CD4-positive, alpha-beta T cell treated with Interleukin-1 beta for 1 hour (primary cell): ENCODE measurements at places on chromosomes 5 and 9.

DNA sequence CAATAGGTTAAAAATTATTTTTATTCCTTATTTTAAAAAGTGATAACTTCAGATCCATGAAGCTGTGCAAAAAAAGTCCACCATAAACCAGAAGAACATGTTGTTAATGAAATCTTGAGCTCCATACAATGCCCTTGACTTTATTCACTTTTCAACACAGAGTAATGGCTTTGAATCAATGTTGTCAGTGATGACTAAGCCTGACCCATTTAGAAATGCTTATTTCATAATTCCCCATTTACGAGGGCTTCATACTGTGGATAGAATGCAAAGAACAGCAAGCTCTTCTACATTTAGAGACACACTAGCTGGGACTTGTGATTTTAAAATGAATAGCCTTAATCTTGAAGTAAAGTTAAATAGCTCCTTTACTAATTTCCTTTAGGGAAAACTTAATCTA, 25.7 kb upstream of the IL9 start:
- no peak for DNase-seq

GRCh38 chr5:119630752-119631440, 1.5 kb downstream of the FAM170A start:
- no peak for DNase-seq

DNA sequence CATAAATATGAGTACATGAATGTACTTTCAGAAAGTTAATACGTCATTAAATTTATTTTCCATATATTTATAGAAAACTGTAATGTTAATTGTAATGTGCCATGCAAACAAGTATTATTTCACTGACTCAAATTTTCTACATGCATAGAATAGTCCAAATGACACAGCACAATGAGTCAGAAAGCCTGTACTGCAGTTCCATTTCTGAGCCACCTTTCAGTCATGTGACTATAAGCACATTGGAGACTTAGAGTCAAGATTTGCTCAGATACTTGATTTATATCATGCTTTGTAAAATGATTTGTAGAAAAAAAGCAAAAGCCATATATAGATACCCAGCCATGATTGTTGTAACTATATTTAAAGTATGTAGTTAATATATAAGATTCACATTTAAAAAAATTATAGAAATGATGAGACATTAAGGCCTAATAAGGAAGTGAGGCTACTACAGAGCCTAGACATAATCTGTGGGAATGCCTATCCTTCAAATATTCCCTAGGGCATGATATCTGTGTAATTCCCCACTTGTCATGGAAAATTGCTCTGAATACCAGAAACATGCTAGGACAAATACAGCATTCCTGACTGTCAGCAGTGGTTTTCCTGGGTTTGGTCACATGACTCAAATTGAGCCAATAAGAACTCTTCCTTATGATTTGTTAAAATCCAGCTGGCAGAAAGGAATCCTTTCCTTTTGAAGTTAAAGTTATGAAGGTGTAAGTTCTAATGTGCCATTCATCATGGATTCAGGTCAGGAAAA, 50.0 kb downstream of the PTPRD start:
- DNase-seq = no peak

DNA sequence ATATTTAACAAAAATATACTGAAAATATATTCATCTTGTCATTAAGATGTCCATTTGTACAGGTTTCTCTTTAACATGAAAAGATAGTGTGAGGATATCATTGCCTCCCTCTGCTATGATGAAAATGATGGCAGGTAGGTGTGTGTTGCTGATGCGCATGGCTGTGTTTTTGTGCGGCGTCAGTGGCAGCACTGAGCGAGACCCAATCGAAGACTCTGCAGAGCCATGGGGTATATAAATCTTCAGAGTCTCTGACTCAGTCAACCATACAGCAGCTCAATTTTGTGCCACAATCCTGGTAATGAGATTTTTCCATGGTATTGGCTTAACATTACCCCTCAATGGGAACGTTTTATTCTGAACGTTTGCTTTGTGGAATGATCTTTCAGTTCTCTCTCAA, 153.5 kb upstream of the IQGAP2 start:
- no peak for DNase-seq

GRCh38 chr9:137406085-137406760, 16.7 kb downstream of the EXD3 start:
- no peak for DNase-seq

GRCh38 chr5:170251462-170251861, 18.7 kb downstream of the C5orf58 start:
- no peak for DNase-seq

DNA sequence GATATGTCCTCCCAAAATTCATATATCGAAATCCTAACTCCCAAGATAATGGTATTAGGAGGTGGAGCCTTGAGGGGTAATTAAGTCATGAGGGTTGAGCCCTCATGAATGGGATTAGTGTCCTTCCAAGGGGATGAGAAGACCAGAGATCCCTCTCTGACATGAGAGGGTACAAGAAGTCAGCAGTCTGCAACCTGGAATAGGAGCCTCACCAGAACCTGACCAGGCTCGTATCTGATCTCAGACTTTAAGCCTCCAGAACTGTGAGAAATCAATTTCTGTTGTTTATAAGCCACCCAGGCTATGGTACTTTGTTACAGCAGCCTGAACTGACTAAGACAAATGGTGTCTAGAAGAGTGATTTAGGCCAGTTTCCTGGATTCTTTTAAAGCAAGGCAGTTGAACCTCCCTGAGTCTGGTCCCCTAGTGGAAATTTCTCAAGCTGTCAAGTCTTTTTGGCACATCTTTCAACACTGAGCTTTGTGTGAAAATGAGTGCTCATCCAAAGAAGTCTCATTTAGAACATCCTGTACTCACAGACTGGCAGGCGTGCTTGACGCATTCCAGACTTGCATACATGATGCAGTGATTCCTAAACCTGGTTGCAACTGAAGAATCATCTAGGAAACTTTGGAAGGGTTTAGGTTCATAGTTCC, 254.8 kb upstream of the PPP1R2B start:
- no peak for DNase-seq

GRCh38 chr9:116494815-116495634, 192.1 kb upstream of the TRIM32 start:
- DNase-seq = no peak

DNA sequence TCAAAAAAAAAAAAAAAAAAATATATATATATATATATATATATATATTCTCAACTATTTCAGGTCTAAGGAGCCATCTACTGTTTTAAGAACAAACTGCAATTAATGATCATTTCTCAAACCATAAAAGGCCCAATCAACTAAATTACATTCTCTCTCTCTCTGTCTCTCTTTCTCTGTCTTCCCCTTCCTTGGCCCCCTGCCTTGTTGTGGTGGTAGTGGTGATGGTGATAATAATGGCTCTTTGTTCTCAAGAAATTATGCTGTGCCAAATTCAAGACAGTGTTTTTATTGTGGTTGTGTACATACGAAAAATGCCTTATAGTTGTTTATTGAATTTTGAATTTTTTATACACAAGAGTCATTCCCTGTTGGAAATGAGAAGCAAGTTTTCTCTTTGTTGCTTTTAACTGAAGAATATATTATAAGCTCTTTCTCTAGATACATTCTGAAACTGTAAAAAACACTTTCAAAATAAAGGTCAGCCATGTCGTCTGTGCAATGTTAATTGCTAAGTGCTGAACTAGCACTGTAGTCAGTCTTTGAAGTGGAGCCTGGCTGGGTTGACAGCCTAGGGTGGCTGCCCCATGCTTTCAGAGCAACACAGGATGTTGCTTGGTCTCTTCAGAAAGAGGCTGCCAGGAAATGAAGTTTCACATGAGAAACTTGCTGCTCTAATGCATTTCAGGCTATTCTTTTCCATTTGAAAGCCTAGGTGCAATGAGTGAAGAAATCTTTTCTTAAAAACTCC, 96.0 kb downstream of the HINT1 start:
- DNase-seq = peak; percentile 65

GRCh38 chr9:8845376-8845775, 1045.8 kb upstream of the DMAC1 start:
- no peak for DNase-seq

- peak; percentile 77 for DNase-seq
These were observed 23.9 kb downstream of the PIK3R1 start for GRCh38 chr5:68239487-68239886.

GRCh38 chr5:10374046-10375022, 20.8 kb downstream of the MARCHF6 start:
- no peak for DNase-seq

DNA sequence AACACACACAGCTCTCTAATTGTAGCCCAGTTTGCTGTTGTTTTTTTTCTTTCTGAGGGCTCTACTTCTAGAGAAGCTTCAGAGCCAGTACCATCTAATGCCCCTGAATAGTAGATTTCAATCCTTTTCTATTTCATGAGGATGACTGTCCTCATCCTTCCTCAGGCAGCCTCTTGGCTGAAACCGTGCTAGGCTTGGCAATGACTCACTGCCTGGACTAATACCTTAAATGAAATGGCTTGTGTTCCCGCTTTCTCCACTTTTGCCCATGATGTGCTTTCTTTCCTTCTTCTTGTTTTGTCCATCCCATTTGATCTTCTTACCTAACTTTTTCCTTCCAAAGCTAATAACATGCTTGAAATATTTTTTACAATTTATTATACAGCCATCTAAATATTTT, 80.1 kb downstream of the ITGA1 start:
- DNase-seq = no peak

DNA sequence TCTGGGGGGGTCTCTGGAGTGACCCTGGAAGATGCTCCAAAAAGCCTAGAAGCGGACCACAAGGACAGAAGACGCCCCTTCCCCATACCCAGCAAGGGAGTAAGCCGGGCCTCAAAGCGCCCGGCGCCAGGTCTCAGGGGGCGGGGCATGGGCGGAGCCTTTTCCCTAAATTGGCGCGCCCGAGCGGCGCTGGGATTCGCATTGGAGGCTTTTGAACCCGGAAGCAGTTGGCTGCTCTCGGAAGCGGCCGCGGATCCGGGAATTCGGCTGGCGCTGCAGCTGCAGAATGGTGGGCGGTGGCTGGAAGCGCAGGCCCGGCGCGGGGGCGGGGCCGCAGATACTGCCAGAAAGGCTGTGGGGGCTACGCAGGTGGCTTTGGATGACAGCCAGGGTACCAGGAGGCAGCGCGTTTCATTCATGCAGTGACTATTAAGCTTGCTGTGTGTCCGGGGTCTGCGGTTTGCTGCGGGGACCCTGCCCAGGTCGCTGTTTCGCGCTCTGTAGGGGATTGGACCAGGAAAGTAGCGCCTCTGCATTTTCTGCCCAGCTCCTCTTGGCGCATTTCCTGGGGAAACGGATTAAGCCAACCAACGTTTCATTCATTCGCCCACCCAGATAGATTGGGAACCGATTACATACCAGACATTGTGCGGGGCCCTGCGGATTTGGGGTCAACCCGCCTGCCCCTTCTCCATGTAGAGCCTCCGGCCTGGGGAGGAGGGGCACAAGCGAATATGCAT, 83.0 kb upstream of the FREM1 start:
- DNase-seq = peak; percentile 23

DNA sequence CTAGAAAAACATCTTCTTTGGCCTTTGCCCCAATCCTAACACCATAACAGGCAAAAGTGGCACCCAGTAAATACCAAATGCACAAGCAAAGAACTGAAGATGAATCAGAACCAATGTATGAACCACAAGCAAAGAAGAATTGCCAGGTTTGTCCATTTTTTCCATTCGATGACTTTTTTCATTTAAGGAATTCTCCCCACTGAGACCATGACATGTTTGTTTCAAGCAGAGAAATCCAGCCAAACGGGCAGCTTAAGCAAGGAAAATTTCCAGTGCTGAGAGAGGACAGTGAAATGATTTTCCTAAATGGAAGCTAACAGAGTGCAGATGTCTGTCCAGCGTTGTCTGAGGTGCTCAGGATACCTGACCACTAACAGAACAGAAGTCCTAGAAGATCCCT, 203.7 kb downstream of the ADAMTS12 start:
- DNase-seq = no peak

- DNase-seq = no peak
These were observed 34.9 kb downstream of the SPRY4 start for GRCh38 chr5:142289708-142290576.

GRCh38 chr5:12313602-12314001, 409.4 kb upstream of the CTNND2 start:
- no peak for DNase-seq

GRCh38 chr9:134208310-134208841, 44.0 kb upstream of the RNU6ATAC start:
- no peak for DNase-seq

DNA sequence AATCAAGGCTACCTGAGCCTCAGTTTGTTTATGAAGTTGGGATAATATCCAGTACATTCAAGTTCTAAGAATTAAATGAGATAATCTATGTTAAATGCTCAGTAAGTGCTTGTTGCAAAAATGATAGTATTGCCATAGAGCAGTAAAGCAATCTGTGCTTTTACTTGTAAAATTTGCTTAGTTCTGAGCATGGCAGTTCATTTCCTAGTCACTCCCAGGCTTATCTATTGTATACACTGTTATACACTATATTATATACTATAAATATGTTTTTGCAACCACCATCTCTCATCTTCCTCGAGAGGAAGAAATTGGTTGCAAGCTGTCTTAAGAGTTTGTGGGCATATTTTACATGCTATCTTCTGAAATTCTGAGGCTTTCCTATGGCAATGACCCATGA, 63.4 kb downstream of the MTREX start:
- no peak for DNase-seq

- no peak for DNase-seq
These were observed 8.3 kb downstream of the ZDHHC11B start for GRCh38 chr5:775961-776861.

DNA sequence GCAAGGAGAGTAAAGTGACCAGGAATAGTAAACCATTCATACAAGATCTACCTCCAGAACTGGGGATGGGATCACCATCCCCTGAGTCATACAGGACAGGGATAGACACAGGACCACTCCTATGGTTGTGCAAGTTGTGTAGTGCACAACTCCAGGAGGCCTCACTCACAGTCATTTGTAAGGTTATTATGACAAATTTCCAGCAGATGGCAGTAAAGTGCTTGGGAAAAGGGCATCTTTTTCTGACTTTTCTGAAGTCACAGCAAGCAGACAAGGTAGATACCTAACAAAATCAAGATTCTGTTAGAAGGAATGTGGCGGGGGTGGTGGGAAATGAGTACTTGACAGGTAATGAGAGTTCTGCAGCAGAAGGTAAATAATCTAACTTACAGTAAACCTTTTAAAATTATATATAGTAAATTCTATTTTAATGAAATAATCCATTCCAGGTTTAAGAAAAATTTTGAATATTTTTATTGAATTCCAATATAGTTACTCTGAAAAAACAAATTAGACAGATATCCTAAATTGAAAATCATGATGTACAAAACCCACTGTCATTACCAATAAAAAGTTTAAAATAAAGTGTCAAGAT, 16.7 kb upstream of the KIF27 start:
- DNase-seq = peak; percentile 80

DNA sequence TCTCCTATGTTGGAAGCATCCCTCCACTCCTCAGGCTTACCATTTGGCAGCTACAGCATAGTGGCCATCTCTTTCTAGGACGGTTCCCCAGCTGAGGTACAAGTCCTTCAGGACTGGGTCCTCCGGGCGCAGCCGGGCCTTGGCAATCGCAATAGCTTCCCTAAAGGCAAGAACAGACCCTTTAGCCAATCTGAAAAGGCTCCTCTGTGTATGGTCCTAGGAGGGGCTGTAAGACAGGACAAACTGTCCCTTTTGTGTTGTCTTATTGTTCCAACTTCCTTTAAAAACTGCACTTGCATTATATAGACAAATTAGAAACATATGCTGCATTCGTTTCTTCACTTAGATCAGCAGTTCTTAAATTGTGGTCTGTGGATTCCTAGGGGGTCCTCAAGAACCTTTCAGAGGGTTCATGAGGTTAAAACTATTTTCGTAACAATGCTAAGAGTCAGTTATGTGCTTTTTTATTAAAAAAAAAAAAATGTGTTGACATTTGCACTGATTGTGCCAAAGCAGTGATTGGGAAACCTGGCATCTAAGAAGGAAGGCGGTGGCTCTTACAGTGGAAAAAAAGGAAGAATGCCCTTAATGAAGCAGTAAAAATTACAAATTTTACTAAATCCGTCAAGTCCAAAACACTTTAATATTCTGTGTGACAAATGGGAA, 38.7 kb downstream of the GEMIN5 start:
- no peak for DNase-seq
